KG1 (cell line): ENCODE measurements at places on chromosomes 12 and 14.

DNA sequence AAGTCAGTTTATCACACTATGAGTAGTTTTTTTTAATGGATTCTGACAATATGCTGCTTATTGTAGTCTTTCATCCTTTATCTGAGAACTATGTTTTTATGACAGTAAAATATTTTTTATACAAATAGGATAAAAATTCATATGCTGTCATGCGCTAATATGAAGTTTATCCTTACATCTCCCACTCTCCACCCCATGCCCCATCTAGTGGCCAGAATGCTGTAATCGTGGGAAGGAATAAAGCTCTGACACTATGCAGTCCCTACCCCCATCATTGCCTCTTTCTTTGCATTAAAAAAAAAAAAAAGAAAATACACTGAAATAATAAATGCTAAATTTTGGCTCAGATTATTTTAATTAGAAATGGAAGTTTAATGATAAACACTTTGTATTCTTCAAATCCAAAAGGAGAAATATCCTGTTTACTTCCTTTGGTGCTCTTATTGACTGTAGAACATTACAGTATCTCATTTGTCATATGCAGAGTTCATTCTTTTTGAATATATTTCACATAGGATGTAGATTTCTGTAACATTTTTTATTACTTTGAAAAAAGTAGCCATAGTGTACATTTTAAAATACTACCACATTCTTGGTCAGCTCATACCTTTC lies 145.9 kb upstream of the SLCO1C1 start:
- no peak for DNase-seq

- DNase-seq, result no peak
Observed at GRCh38 chr14:34633742-34634141, 3.8 kb upstream of the SNX6 start.

GRCh38 chr14:94471045-94471444 lies 5.0 kb downstream of the SERPINA9 start:
- no peak for DNase-seq

- no peak for DNase-seq
Observed at GRCh38 chr14:75426332-75427125, 1.3 kb upstream of the JDP2 start.
